ENCODE measurements at places on chromosomes 1 and 21.

DNA sequence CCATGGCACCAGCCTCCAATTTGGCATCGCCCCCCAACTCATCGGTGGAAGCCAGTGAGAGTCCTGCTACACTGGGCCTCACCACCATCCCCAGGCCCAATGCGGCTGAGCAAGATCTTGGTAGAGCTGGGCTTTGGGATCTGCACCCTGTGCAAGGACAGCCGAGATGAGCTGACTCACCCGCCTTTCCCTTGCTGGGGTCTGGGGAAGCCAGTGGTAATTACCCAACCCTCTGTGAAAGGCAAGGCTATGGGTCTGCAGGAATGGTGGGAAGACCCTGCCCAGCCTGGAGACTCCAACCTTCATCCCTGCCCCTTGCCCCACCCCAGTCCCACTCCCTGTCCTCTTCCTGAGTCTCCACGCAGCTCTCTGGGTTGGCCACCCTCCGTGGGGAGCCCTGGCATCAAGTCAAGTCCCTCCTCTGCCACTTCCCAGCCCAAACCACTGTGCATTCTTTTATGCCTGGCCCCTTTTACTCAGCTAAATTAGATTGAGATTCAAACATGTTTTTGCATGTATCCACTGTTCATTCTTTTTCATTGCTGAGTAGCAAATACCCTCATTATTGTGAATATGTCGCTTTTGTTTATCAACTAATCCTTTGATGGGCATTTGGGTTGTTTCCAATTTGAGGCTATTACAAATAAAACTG lies 8.8 kb downstream of the SMCP start:
- no peak for DNase-seq

- no peak for DNase-seq
These were observed 95.2 kb downstream of the PTPN14 start for GRCh38 chr1:214455971-214456867.

DNA sequence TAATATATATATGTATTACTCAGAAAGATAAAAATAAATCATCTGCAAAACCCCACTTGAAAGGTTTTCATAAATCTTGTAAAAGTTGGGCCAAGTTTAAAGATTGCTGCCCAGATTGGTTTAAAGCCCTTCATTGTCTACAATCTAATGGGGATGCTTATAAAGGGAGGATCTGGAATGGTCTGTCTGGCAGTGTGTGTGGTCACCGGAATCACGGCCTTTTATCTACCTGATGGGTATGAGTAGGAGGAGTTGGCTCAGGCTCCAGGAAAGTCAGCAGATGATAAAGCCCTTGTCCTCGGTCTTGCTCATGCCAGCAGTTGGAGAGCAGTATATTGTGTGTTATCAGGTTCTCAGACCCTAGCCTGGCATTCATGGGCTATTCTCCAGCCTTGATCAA lies 197.7 kb downstream of the ROR1 start:
- DNase-seq: no peak

DNA sequence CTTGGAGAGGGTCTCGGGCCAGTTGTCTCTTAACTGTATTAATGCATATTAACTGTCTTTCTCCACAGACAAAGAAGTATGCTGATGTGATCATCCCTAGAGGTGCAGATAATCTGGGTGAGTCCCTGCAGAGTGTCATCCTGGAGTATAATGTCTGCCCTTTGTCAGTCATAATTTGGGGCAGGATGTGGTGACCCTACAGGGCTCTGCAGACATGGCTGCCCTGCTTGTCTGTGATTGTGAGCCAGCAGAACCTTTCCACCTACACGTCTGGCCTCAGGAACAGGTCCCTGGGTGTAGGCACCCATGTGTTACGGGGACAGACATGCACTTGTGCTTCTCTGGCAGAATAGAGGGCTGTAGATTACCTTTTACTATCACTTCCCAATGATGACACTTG lies 78.4 kb downstream of the UCK2 start:
- no peak for DNase-seq

DNA sequence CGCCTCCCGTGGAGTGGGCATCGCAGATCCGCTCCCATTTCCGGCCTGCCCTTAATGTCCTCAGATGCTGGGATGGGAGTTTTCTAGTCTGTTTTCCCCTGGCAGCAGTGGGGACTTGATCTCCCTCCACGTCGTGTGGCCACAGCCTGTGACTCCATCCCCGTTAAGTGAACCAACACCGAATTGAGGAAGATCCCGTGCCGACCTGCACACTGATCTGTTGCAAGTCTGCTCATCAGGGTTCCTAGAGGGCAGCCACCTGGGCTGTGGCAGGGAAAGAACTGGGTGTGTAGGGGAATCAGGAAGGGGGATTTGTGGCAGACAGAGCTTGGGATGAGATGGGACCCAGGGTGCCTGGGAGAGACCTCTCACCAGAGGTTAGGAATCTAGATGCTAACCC lies 23.3 kb upstream of the CDK18 start:
- DNase-seq: no peak

GRCh38 chr1:178500091-178500770 lies 3.5 kb upstream of the CLEC20A start:
- no peak for DNase-seq

- DNase-seq: no peak
These were observed 10.1 kb upstream of the ACTRT2 start for GRCh38 chr1:3011127-3011526.

DNA sequence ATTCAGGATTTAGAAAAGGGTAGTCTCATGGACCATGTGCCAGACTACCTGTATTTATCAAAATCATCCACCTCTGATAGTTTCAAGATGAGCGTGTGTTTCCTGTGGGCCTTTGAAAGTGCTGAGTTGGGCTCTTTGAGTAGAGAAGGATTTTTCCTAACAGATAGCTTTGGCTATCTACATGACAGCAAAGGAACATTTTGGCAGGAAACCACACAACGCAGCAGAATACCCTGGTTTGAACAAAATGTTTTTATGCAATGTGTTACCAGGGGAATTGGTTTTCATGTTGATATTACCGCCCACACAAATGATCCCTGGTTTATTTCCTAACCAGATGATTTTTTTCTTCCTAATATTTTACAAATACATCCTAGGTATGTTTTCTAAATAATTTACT lies 431.4 kb downstream of the NEGR1 start:
- DNase-seq: no peak
